ENCODE measurements at places on chromosomes 6 and 20.
A peak's percentile ranks its signal among the peaks of the same experiment; 100 is the strongest.

- peaks cover 7% of the 10 kb centered on the region for H3K27me3 ChIP-seq
- H3K36me3 ChIP-seq: no peaks in the 10 kb centered on the region
- no peak for DNase-seq
Measured at GRCh38 chr20:4216142-4216735, 200.9 kb upstream of the RNF24 start.

DNA sequence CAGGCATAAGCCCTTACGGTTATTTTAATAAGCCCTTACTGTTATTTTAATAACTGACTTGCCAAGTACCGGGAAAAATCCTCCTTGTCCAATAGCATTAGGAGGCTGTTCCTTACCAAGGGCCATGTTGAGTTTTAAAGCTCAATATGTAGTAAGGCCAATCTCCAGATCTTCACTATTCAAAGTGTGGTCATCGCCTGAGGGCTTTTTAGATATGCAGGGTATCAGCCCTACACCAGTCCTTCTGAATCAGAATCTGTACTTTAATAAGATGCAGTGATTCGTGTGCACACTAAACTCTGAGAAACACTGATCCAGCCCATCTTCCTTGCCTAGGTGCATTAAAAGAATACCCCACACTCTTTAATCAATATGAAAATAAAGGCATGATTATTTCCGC is 72.8 kb upstream of the ZNF133 start:
- H3K4me3 ChIP-seq: no peak overlapping the region
- H3K27me3 ChIP-seq: no peaks in the 10 kb centered on the region
- DNase-seq: no peak
- H3K36me3 ChIP-seq: no peaks in the 10 kb centered on the region
- H3K27ac ChIP-seq: no peak overlapping the region

DNA sequence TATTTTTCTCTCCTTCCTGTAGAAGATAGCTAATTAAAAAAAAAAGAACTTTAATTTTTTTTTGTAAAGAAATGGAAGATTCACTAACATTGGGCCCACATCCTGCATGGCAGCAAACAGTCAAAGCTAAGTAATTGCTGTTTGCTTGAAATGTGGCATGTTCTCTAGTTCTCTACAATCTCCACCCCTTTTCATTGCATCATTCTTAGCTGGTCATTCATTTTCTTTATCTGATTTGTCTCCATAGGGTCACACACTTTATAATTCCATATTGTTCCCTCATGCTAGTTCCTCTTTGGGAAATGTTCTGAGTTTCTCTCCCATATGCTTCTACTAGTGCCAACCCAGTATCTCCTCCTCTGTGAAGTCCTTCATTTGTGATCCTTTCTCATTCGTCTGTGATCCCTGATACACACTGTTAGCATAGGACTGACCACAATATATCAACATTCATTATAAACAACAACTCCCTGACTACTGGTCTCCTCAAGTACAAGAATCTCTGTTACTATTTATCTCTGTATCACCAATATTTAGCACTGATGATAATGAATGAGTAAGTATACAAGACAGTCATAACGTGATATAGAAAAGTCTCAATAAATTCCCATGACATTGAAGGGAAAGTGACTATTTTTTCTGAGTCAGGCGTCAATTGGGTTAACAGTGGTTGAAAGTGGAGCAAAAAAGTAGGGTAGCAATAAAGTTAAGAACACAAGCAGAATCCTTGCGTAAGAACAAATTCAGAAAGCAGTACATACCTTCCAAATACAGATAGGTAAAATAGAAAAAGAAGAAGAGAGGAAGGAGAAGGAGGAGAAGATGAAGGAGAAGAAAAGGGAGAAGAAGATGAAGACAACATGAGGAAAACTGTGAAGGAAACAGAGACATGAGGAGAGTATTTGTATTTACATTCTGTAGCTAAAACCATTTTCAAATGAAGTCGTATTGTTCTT is 33.2 kb upstream of the MYB start:
- H3K27me3 ChIP-seq: no peaks in the 10 kb centered on the region
- H3K27ac ChIP-seq: no peak overlapping the region
- no peaks in the 10 kb centered on the region for H3K36me3 ChIP-seq
- H3K4me1 ChIP-seq: no peaks in the 10 kb centered on the region

GRCh38 chr6:112770308-112770707 is 423.2 kb downstream of the RFPL4B start:
- no peaks in the 10 kb centered on the region for H3K4me1 ChIP-seq
- no peak overlapping the region for H3K4me3 ChIP-seq
- no peaks in the 10 kb centered on the region for H3K27me3 ChIP-seq
- DNase-seq: no peak
- no peaks in the 10 kb centered on the region for H3K36me3 ChIP-seq
- no peak overlapping the region for H3K27ac ChIP-seq

GRCh38 chr20:33947709-33948295 is 45.9 kb upstream of the RALY start:
- H3K4me1 ChIP-seq: peaks cover 4% of the 10 kb centered on the region
- H3K36me3 ChIP-seq: no peaks in the 10 kb centered on the region
- no peak for DNase-seq
- H3K4me3 ChIP-seq: no peak overlapping the region
- no peaks in the 10 kb centered on the region for H3K27me3 ChIP-seq

DNA sequence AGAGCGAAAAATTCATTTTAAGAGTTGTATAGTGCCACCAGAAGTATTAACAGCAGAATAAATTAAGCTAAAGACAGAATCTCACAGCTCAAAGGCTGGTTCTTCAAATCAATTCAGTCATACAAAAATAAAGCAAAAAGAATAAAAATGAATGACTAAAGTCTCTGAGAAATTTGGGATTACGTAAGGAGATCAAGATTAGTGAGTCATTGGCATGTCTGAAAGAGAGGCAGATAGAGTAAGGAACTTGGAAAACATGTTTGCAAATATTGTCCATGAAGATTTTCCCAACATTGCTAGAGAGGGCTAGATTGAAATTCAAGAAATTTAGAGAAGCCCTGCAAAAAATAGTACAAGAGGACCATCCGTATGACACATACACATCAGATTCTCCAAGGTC is 1413.9 kb upstream of the ADGRB3 start:
- no peaks in the 10 kb centered on the region for H3K27me3 ChIP-seq
- DNase-seq: no peak
- H3K36me3 ChIP-seq: no peaks in the 10 kb centered on the region
- no peak overlapping the region for H3K4me3 ChIP-seq

- H3K4me3 ChIP-seq: no peak overlapping the region
- no peaks in the 10 kb centered on the region for H3K27me3 ChIP-seq
- H3K27ac ChIP-seq: no peak overlapping the region
- no peak for DNase-seq
Measured at GRCh38 chr6:116412270-116412669, 41.5 kb downstream of the DSE start.

DNA sequence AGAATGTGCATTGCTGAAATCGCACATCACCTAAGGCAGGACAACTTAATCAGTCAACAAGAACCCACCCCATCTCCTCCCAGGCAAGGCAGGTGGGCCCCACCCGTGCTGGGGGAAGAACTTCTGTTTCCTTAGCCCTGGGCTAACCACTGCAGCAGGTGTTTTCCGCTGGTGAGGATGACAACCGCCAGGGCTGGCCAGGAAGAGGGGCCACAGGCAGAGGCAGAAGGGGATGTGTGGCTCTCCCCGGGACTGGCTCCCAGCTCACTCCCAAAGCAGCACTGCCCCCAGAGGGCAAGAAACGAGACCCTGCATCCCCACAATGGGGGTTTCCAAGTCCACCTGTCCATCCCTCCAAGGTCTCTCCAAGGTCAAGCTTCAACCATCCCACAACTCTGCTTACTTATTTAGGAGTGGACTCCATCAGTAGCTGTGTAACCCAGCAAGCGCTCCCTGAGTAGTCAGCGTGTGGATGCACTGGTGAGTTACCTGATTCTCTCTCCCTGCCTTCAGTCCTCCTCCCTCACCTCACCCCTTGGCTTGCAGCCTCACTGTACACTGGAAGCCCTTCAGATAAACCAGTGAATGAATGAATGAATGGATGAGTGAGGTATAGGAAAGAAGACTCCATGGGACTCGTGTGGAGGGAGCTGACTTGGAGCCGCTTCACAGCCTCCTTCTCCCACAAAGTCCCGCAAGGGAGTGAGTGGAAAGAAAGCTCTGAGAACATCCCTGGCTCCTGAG is 168.2 kb upstream of the CST7 start:
- H3K27ac ChIP-seq: no peak overlapping the region
- no peak for DNase-seq
- H3K4me1 ChIP-seq: peaks cover 52% of the 10 kb centered on the region
- no peaks in the 10 kb centered on the region for H3K36me3 ChIP-seq
- H3K4me3 ChIP-seq: no peak overlapping the region
- H3K27me3 ChIP-seq: no peaks in the 10 kb centered on the region

DNA sequence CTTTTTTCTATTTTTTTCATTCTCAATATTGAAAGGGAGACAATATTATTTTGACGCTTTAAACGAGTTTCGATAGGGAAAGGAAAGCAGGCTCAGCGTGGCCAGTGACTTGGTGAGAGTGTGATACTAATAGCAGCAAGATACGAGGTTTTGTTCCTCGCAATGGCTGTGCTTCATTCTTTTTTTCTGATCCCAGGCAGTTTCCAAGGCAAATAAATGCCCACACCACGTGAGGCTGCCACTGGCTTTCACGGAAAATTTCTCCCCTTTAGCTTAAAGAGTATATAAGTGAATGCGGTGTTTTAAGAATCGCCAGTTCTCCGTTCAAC is 196.4 kb upstream of the ZNF184 start:
- H3K27me3 ChIP-seq: peaks cover 93% of the 10 kb centered on the region
- DNase-seq: peak; percentile 35
- H3K36me3 ChIP-seq: no peaks in the 10 kb centered on the region

DNA sequence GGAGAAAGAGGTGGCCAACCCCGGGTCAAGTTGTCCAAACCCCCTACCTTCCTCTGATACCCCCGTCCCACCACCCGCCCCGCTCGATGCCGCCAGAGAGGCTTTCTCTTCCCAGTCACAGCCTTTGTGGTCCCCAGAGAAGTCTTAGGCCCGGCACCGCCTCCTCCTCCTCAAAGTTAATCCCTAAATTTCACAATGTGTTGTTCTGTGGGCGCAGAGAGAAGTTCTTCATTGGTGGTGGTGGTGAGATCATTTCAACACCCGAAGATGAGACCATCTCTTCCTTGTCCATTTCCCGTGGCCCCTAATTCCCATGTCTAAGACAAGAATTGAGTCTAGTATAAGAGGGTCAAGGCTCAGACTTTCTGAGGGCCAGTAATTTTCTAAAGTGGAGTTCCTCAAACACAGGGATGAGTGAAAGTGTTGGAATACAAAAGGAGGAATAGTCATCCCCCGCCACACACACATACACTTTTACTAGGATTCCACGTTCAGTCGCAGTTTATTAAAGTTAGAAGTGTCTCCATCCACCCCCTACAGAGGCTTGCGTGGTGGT is 10.4 kb downstream of the TRIM31 start:
- H3K4me1 ChIP-seq: peaks cover 30% of the 10 kb centered on the region
- DNase-seq: no peak
- H3K36me3 ChIP-seq: no peaks in the 10 kb centered on the region

GRCh38 chr6:147546501-147547368 is 38.2 kb downstream of the SAMD5 start:
- H3K36me3 ChIP-seq: no peaks in the 10 kb centered on the region
- H3K4me3 ChIP-seq: no peak overlapping the region
- H3K4me1 ChIP-seq: peaks cover 3% of the 10 kb centered on the region
- no peaks in the 10 kb centered on the region for H3K27me3 ChIP-seq
- H3K27ac ChIP-seq: peak overlapping the region; percentile 70
- DNase-seq: no peak

GRCh38 chr6:85130743-85131142 is 319.1 kb upstream of the NT5E start:
- H3K27me3 ChIP-seq: no peaks in the 10 kb centered on the region
- DNase-seq: no peak
- H3K36me3 ChIP-seq: no peaks in the 10 kb centered on the region
- no peak overlapping the region for H3K27ac ChIP-seq
- no peaks in the 10 kb centered on the region for H3K4me1 ChIP-seq
- H3K4me3 ChIP-seq: no peak overlapping the region

DNA sequence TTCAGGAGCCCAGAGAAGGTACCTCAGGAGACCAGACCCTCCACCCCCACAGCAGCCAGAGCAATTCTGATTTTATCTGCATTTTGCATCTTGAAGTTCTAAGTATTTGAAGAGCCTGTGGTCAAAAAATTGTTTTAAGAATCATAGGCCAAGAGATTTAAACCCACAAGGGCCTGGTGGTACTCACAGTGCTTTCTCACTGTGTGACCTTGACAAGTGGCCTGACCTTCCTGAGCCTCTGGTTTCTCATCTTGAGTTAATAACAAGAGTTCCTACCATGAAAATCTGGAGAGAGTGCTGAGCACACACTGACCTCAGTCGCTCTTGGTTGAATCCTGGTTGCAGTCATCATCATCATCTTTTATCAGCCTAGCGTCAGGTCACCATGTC is 45.4 kb upstream of the ID1 start:
- peaks cover 61% of the 10 kb centered on the region for H3K36me3 ChIP-seq
- DNase-seq: no peak
- H3K4me3 ChIP-seq: no peak overlapping the region
- H3K27me3 ChIP-seq: no peaks in the 10 kb centered on the region

- H3K27me3 ChIP-seq: no peaks in the 10 kb centered on the region
- no peak overlapping the region for H3K4me3 ChIP-seq
- no peak overlapping the region for H3K27ac ChIP-seq
Measured at GRCh38 chr6:22929311-22929985, 360.1 kb downstream of the HDGFL1 start.

GRCh38 chr20:23349338-23350195 is 1.0 kb upstream of the NXT1 start:
- peaks cover 6% of the 10 kb centered on the region for H3K36me3 ChIP-seq
- H3K4me3 ChIP-seq: peak overlapping the region; percentile 86
- no peaks in the 10 kb centered on the region for H3K27me3 ChIP-seq
- H3K27ac ChIP-seq: peak overlapping the region; percentile 100

GRCh38 chr6:9252799-9253198 is 817.5 kb upstream of the SLC35B3 start:
- H3K27ac ChIP-seq: no peak overlapping the region
- DNase-seq: no peak
- no peaks in the 10 kb centered on the region for H3K27me3 ChIP-seq
- H3K36me3 ChIP-seq: no peaks in the 10 kb centered on the region
- no peak overlapping the region for H3K4me3 ChIP-seq

- no peak for DNase-seq
- H3K4me3 ChIP-seq: no peak overlapping the region
- H3K27me3 ChIP-seq: no peaks in the 10 kb centered on the region
- peaks cover 44% of the 10 kb centered on the region for H3K36me3 ChIP-seq
- H3K4me1 ChIP-seq: no peaks in the 10 kb centered on the region
Measured at GRCh38 chr20:3013771-3014170, 29.7 kb upstream of the GNRH2 start.
